Lung microvascular endothelial cell (primary cell): ENCODE measurements at places on chromosomes 16 and 17. TPM values are rescaled to one million over a fixed set of nuclear protein-coding genes. Genes with fewer than 3 reads are reported as not detected.

The TRPV3 gene
- total RNA-seq, result under 0.01 TPM in 1 of 2 replicates, not detected in the other

The NIP7 gene
- total RNA-seq, result 19.4 and 26.8 TPM in 2 replicates

GRCh38 chr16:866252-866896 is 65.8 kb upstream of the GNG13 start:
- no peak for DNase-seq

The C17orf75 gene
- 27.5 and 30.6 TPM in 2 replicates for total RNA-seq

GRCh38 chr17:51118330-51119195 is 2.1 kb downstream of the SPAG9 start:
- DNase-seq, result peak; percentile 37

DNA sequence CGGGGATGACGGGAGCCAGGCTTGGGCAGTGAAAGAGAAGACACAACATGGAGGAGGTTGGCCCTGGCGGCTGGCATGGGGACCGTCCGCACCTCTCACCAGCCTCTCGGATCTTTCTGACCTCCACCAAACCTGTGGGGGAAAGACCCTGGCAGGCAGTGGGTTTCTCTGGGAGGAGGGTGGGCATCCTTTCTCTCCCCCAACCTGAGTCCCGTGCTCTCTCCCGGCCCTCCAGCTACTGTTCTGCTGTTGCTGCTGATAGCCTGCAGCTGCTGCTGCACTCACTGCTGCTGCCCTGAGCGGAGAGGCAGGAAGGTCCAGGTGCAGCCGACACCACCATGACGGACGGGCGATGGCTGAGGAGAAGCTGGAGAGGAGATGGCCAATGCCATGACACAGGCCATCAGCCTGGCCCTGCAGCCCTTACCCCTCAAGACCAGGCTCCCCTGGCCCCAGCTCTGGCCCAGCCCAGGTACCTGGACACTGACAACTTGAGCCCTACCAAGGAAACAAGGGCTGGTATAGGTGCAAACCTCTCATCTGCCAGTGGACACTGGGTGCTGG is 7.4 kb downstream of the SMIM5 start:
- no peak for DNase-seq

The XAF1 gene
- total RNA-seq, result 0.79 and 2.6 TPM in 2 replicates
